ENCODE measurements at places on chromosomes 2 and 18.

GRCh38 chr2:19752500-19752899 lies 149.3 kb downstream of the TTC32 start:
- no peak for DNase-seq

DNA sequence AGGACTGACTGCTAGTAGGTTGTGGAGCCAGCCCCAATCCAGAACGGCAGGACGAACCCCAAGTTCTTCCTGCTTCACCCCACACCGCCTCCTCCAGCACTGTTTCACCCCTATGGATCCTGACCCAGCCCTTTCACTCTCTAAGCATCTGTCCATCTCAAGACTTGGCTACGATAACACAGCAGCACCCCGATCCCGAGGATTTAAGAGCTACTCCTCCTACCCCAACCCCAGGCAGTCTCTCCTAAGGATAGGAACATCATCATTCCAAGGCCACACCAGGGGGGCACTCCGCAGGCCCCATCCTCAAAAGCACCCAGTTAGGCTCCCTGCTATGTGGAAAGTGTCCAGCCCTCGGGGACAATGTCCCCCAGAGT lies 645 bp downstream of the KCTD18 start:
- DNase-seq: no peak

GRCh38 chr2:150482111-150482510 lies 5.4 kb downstream of the RND3 start:
- no peak for DNase-seq

GRCh38 chr2:100821255-100821910 lies 1.4 kb downstream of the NPAS2 start:
- no peak for DNase-seq

- DNase-seq: no peak
These were observed 75.1 kb downstream of the BOLA3 start for GRCh38 chr2:74072565-74072964.

DNA sequence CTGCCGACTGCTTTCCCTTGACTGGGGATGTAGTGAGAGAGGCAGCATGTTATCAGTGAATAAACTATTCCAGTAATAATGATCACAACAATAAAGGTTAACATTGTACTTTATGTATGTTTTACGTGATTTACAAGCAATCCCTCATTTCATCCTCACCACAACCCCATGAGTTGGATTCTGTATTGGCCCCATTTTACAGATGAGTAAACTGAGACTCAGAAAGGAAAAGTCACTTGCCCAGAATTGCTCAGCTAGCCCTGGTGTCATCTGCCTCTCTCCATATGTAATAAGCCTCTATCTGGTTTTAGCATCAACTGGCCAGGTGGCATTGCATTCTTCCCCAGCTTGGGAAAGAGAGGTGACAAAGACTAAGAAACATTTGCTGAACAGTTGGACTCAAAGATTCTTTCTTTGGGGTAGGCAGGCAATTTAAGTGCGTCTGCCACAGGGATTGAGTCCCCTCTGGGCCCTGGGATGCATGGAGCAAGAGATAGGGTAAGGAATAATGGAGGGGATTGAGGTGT lies 2.2 kb downstream of the CXCR2 start:
- DNase-seq: no peak

- no peak for DNase-seq
These were observed 9.1 kb downstream of the ASAP2 start for GRCh38 chr2:9215680-9216079.

DNA sequence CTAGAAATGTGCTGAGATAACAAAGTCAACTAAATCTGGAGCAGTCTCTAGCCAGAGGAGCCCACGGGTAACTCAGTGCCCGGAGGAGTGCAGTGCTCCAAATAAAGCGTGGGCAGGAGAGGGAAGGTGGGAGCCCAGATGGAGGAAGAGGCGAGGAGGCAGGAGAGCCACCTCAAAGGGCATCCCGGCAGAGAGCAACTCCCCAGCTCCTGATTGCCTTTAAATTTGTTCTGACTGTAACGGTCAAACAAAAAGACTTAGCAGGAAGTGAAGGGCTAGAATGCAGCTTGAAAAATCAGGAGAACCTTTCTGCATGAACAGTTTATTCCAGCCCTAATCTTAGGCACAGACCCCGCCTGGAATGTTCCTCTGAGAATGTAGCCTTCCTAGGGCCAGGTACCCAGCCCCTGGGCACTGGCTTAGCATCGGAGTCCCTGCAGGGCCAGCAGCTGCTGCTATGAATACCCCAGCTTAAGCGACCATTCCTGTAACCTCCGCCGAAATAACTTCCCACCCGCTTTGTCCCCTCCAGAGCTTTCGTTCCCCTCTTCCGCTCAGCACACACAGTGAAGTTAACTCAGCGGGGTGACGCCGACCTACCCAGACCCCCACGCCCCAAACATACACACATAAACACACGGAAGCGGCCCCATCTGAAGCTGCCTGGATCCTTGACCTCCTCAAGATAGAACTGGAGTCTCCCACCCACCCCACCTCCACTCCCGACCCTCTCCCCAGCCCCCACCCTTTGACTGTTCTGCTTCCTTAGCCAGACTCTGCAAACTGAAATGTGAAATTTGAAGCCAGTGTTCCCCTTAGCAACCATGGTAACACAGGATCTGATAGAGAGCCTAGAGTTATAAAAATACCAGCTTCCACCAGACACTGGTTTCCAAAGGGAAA lies 123.2 kb downstream of the SMAD7 start:
- DNase-seq: no peak

DNA sequence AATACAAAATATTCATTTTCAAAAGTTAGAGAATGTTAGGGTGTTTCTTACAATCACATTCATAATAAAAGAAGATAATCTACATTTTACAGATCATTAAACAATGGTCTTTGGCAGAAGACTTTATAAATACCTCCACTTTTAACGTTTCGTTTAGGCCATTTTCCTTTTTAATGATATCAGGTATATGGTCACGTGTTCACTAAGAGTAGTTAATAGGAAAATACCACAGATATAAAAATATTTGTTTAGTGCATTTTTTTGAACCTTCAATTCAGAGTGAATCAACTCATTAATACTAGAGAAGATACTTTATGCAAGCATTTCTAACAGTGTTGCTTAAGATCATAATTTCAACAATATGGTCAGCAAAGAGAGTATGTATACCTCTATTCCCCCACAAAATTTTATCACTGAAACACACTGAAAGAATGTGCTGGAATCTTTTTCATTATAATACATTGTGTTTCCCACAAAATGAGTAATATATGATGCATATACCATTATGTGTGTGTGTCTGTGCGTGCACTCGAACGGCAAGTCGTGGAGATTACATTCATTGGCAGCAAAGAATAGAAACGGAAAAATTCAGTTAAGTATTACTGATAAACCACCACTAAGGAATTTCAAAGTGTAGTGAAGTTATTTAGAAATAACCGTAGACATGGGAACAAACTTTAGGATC lies 319.9 kb upstream of the THUMPD2 start:
- no peak for DNase-seq

GRCh38 chr2:201320257-201320656 lies 36.9 kb downstream of the FLACC1 start:
- DNase-seq: no peak

GRCh38 chr2:99559075-99559662 lies 69.4 kb upstream of the REV1 start:
- DNase-seq: peak; percentile 83

GRCh38 chr2:233980955-233981561 lies 63.9 kb downstream of the TRPM8 start:
- DNase-seq: no peak

GRCh38 chr18:48872234-48873145 lies 78.3 kb downstream of the SMAD7 start:
- no peak for DNase-seq

GRCh38 chr2:172200495-172201085 lies 97.9 kb upstream of the DLX2 start:
- DNase-seq: no peak

GRCh38 chr2:102337012-102337411 lies 18.6 kb upstream of the IL18R1 start:
- DNase-seq: no peak

GRCh38 chr2:113098041-113098440 lies 29.4 kb upstream of the IL1RN start:
- no peak for DNase-seq

DNA sequence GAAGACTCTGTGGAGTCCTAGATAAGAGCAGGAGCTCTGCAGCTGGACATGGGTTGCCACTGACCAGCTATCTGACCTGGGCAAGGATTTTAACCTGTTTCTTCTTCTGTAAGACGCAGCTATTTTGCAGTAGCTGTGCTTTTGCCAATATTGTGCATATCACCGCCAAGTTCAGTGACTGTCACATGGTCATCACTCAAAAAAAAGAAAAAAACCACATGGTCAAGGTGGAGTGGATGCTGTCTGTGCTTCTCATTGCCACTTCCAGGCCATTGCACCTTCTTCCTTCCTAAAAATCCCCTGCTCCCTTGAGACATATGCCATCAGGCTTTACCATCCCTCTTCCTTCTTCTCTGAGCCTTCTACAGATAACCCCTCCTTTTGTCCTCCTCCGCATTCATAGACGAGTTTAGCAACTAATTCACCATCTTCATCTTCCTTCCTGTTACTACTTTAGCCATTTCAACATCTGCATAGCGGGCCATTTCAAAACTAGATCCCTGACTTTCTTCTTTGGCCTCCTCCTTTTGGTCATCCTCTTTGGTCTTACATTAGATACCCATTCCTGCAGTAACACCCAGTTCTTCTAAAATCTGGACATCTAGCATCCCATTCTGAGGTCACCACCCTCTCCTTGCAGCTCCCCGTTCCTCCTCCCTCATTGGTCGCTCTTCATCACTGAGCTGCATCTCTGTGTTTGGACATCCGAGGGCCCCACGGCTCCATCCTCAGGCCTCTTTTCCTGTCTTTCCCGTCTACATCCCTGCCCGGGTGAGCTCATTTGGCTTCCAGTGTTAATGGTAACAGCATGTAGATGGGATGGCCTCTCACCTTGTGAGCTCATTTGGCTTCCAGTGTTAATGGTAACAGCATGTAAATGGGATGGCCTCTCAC lies 17.8 kb downstream of the RNF144A start:
- DNase-seq: no peak

GRCh38 chr18:48577478-48578190 lies 38.8 kb downstream of the CTIF start:
- DNase-seq: no peak

DNA sequence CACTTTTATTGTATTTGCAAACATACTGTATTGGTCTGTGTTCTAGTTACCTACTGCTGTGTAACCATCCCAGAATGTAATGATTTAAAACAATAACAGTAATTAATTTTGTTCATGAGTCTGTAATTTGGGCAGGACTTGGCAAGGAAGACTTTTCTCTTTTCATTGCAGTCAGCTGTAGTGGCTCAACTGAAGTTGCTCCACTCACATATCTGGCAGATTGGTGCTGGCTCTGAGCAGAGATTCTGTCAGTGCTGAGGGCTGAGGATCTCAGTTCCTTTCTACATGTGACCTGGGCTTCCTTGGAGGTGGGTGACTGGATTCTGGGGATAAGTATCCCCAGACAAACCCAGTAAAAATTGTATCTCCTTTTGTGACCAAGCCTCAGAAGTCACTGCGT lies 26.6 kb downstream of the PTPN4 start:
- no peak for DNase-seq

- no peak for DNase-seq
These were observed 101.2 kb upstream of the FSHR start for GRCh38 chr2:49255409-49255971.

DNA sequence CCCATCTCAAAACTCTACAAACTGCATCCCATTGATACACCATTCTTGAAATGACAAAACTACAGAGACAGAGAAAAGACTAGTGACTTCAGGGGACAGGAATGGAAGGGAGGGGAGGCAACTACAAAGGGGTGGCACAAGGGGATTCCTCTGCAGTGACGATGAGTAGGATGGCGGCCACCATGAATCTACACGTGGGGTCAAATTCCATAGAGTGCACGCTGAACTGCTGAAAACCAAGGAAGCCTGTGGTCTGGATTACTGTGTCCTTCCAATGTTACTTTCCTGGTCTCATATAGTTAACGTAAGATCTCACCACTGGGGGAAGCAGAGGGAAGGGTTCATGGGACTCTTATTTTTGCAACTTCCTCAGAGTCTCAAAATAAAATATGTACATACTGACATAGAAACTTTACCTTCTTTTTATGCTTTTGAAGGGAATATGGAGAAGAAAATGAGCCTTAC lies 23.6 kb downstream of the COX7A2L start:
- DNase-seq: no peak

- DNase-seq: no peak
These were observed 85.8 kb downstream of the DNMT3A start for GRCh38 chr2:25255745-25256487.

DNA sequence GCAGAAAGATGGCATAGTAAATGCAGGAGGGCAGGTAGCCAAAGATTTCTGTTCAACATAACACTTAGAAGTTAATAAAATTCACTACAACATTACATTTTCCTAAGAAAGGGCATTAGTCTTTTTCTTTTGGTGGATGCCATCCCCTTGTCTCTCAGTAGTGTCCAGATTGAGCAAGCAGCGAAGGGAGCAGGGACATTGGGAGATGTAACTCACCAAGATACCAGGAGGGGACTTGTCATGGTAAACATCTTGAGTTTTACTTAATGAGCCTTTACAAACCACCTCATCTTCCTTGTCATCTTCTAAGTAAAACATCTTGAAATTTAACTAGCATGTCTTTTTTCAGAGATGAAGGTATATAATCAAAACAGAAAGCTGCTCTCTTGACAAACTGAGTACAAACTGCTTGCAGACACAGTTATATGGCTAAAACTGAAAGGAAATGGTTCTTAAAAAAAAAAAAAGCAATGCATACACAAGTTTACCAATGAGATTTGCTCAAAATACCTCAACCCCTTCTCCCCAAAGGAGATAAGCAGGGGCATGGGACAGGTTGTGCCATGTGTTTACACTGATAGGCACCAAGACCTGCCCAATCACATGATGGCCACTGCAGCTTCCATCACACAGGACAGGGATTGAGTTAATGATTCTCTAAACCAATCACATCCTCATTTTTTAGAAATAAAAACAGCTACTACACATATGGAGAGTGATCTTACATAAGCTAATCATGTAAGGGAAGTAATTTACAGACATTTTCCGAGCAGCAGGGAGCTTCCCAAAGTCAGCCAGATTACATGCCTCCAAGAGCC lies 30.3 kb downstream of the LPIN2 start:
- no peak for DNase-seq

DNA sequence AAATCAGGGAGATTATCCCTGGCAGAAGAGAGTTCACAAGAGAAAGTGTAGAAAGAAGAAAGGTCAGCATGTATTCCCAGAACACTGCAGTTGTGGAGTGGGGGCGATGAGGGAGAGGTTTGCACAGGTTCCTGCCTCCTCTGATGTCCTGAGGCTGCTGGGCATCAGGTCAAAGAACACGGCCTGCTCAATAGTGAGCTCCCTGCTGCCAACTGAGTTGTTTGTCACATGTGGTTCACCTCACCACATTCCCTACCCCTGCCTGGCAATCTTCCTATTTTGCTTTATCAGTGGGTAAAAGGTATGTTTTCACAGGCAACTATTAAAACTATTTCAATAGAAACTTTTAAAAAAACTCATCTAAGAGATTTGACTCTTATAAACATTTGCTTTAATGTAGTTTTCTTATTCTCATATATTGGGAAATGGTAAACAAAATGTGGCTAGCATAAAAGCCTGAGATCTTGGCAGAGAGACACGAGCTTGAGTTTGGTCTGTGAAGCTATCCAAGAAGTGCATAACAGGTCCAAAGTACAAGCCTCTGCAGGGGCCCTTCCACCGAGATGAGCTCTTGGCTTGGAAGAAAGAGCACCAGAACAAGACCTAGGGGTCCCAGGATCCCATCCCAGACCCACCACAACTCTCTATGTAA lies 123.9 kb upstream of the SRD5A2 start:
- no peak for DNase-seq
